Activated T-cell treated with anti-CD3 and anti-CD28 coated beads, Interleukin-2, amount 50 U/mL, for 24 hours (primary cell): ENCODE measurements at places on chromosomes 6 and 20.
A peak's percentile ranks its signal among the peaks of the same experiment; 100 is the strongest.

- no peak for DNase-seq
Measured at GRCh38 chr6:50922579-50923525, 104.2 kb downstream of the TFAP2B start.

GRCh38 chr6:4773181-4773580, 3.0 kb upstream of the CDYL start:
- DNase-seq, result no peak

GRCh38 chr6:167936051-167936450, 61.4 kb upstream of the KIF25 start:
- no peak for DNase-seq

- no peak for DNase-seq
Measured at GRCh38 chr6:83578057-83578456, 65.7 kb downstream of the PRSS35 start.

DNA sequence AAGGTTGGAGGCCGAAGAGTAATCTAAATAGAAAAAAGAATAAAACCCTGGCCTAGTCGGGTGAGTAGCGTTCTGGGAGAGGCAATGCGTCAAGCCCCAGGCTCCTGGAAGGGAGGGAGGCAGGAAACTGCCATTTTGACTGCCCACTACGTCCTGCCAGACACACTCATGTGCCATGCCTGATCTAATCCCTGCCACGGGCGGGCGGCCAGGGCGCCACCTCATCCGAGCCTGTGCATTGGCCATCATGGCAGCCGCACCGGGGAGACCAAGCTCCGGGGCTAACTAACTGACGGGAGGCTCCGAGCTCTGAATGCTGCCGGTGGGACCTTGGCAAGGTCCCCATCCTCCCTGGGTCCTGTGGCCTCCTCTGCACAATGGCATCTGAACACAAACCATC, 68.8 kb downstream of the INSM1 start:
- no peak for DNase-seq

- no peak for DNase-seq
Measured at GRCh38 chr20:14569641-14570040, 232.2 kb upstream of the FLRT3 start.

- DNase-seq, result no peak
Measured at GRCh38 chr20:62836967-62837490, 20.2 kb downstream of the COL9A3 start.

GRCh38 chr20:44334306-44334705, 2.5 kb upstream of the R3HDML start:
- no peak for DNase-seq

- no peak for DNase-seq
Measured at GRCh38 chr6:8670792-8671191, 235.4 kb upstream of the SLC35B3 start.

- no peak for DNase-seq
Measured at GRCh38 chr20:48990467-48990866, 55.6 kb upstream of the CSE1L start.

DNA sequence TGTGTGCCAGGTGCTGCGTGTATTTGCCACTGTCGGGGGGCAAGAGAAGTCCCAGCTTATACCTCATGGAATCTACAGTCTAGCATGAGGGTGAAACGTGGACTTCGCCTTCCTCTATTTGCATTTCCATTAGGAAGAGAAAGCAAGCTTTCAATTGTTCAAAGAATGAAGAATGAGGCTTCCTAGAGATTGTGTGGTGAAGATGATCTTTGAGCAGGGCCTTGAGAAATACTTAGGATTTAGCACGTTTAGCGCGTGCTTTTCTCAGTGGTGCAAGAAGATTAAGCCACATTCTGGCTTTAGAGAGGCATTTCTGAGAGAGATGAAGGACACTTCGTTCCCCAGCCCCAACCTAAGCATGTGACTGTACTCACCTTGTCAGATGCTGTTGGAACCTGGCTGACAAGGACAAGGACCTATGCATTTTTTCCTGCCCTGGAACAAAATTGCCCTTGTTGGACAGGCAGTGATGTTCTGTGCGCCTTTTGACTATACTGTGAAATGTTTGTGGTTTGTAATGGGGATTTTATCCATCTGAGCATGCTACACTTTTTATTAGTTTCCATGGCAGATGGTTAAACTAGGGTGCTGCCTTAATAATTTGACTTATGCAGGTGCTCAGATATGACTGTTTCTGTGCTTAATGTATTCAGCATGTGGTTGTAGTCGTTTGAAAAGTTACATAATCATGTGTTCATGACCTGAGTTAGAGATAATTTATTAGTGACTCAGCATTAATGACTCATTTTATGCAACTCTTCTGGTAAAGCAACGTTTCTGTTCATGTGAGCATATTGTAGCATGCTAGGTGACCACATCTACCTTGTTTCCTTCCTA, 10.7 kb downstream of the TULP4 start:
- DNase-seq, result no peak

- no peak for DNase-seq
Measured at GRCh38 chr20:57070296-57070695, 196.1 kb downstream of the BMP7 start.

DNA sequence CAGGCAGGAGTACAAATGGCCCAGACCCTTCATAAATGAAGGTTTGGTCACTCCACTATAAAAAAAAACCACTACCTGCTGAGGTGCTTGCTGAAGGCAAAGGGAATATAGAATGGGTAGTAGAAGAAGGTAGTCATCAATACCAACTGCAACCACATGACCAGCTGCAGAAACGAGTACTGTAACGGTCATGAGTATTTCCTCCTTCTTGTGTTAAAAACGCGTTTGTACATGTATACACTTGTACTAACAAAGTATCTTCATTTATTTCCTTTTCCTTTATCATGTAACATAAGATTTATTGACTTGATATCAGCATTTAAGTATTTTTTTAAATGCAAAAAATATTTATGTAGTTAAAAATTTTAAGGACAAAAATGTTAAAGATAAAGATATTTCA, 238.6 kb downstream of the TFAP2B start:
- no peak for DNase-seq

- DNase-seq, result no peak
Measured at GRCh38 chr20:49768204-49769047, 44.2 kb upstream of the SLC9A8 start.

DNA sequence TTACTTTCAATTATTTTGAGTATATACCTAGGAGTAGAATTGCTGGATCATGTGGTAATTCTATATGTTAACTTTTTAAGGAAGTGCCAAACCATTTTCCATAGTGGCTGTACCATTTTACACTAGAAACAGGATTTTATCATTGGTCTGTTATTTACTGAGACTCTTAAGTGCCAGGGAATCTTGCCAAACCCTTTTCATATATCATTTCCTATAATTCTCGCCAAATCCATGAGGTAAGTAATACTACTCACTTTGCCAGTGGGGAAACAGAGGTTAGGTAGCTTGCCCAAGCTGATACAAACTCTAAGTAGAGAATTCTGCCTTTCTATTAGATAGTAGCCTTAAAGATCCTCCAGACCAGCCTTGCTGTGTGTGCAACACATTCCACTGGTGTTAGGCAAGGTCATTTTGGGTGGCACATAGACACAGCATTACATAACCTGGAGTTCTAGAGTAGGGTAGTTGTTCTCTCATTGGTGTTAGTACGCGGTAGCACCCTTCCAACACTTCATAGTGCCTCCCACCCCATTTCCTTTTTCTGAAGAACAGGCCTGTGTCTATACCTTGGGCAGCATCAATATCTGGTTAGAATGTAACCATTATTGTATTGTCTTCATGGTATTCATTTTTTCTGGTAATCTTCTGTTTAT, 65.5 kb downstream of the ARID1B start:
- no peak for DNase-seq

DNA sequence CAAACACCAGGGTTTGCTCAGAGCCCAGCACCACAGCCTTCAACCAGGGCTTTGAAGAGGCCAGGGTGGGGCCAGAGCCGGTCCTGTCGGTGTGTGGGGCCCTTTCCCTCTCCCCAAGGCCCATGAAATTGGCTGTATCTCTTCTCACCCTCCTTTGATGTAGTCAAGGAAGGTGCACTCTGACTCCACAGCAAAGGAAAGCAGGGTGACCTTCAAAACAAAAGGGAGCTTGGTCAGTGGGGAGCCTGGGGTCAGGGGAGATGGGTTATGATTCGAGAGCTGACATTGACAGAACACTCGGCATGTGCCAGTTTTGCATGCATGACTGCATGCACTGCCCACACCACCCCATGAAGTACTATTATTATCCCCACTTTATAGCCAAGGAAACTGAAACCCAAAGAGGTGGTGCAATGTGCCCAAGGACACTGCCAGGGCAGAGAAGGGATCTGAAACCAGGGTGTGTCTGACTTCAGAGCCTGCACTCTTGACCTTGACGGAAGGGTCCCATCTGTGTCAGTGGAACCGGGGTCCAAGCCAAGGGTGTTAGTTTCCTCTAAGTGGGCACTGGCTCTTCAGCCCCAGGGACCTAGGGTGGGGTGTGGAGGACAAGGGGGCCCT, 55.4 kb downstream of the RAB44 start:
- DNase-seq, result no peak

GRCh38 chr20:52958211-52958610, 13.9 kb upstream of the TSHZ2 start:
- DNase-seq, result no peak

DNA sequence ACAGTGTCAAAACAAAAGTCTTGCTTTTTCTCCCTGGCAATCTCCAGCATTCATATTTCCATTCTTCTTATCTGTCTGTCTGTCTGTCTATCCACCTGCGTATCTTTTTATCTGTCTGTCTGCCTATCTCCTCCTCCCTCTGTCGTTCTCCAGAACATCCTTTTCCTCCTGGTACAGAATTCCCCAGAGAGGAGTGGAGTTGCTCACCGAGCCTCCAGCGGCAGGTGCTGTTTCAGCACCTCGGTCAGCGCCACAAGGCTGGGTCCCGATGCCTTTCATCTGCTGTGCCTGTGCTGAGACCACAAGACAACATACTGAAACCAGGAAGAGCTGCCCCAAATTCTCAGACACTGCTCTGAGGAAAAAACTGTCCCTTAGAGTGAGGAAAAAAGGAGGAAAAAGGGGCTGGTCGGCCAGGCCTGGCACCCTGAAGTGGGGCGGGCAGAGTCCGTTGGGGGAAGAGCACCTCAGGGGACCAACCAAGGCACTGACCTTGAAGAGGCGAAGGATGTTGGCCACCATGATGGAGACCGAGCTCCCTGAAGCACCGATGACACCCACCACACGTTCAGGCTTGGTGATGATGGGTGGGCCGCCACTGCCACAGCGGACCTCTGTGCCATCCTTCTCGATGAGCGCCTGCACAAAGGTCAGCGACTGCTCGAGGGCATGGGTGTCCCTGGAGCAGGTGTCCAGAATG, 13.3 kb downstream of the GRM4 start:
- DNase-seq, result peak; percentile 49

DNA sequence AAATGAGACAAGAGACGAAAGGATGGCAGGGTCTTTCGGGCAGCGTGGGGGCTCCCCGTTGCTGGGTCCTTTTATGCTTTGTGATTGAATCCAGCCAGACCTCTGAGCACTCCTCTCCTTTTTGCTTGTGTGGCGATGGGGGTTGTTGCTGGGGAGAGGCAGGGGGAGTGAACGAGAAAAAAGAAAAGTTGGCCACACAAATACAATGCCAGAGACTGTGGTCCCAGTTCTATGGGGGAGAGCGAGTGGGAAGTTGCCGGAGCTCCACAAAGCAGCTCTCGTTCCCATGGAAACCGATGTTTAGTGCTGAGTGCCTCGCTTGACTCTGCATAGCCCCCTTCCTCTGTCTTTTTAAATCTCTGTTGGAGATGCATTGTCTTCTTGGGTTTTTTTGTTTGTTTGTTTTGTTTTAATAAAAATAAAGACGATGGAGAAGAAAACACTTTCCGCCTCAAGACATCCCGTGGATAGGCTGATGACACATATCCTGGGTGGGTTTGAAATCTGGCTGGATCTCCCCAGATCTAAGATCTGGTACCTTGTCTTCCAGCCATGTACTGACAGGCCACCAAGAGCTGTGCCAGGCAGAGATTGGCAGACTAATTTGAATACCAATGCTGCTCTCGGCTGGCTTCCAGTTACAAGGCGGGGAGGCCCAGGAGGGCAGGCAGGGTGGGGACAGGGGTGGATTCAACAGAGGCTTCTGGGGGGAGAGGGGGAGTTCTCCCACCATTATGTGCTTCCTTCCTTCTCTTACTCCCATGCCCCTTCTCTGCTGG, 529.3 kb downstream of the QKI start:
- no peak for DNase-seq

DNA sequence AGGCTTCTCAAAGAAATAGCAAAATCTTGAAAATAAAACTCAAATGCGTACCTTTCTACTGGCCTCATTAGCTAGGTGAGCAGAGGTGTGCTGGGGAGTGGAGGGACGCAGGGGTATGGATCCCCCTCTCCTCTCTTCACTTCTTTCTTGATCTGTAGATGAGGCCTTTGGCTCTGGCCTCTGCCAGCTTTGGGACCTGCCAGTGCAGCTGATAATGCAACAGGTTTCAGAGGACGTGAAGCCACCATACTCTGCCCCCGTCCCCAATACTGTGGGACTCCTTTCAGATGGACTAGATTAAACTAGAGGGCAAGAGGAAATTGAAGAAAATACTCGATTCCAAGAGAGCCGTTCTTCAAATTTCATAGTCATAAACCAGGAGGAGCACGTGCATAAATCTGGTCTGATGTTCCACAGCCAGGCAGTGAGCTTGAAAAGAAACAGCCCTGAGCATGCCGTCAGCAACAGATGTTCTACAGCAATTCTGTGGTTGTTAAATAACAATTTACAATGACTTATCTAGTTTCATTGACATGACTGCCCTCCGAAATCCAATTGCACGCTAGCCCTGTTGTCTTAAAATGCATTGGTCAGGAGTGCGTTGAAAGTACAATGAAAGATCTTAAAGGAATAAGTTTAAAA, 245.3 kb upstream of the FOXQ1 start:
- DNase-seq, result no peak

- DNase-seq, result no peak
Measured at GRCh38 chr20:52552181-52552872, 360.7 kb upstream of the ZFP64 start.

DNA sequence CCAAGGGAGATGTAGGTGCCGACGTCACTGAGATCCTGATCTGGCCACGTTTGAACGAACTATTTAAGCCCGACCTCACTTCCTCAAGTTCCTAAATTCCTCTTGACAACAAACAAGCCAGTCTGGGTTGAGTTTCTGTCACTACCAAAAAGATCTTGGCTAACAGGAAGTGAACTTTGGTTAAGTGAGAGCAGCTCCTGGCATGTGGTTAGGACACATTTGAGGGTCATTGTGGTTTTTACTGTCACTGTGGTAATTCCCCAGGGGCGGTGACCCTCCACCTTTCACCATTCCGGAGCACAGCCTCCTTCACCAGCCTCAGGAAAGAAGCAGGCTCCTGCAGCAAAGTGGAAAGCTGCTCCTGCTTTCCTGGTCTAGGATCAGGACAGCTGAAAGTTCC, 43.1 kb upstream of the ZNF831 start:
- no peak for DNase-seq

- no peak for DNase-seq
Measured at GRCh38 chr6:25181923-25182322, 97.3 kb upstream of the CARMIL1 start.

- DNase-seq, result peak; percentile 85
Measured at GRCh38 chr6:188821-189655, 103.2 kb upstream of the DUSP22 start.
